ENCODE measurements at places on chromosomes 16 and 17.

- DNase-seq, result no peak
Observed at GRCh38 chr16:72854267-72854959, 193.5 kb downstream of the ZFHX3 start.

- DNase-seq, result no peak
Observed at GRCh38 chr17:8865811-8866210, 1.7 kb downstream of the PIK3R6 start.

DNA sequence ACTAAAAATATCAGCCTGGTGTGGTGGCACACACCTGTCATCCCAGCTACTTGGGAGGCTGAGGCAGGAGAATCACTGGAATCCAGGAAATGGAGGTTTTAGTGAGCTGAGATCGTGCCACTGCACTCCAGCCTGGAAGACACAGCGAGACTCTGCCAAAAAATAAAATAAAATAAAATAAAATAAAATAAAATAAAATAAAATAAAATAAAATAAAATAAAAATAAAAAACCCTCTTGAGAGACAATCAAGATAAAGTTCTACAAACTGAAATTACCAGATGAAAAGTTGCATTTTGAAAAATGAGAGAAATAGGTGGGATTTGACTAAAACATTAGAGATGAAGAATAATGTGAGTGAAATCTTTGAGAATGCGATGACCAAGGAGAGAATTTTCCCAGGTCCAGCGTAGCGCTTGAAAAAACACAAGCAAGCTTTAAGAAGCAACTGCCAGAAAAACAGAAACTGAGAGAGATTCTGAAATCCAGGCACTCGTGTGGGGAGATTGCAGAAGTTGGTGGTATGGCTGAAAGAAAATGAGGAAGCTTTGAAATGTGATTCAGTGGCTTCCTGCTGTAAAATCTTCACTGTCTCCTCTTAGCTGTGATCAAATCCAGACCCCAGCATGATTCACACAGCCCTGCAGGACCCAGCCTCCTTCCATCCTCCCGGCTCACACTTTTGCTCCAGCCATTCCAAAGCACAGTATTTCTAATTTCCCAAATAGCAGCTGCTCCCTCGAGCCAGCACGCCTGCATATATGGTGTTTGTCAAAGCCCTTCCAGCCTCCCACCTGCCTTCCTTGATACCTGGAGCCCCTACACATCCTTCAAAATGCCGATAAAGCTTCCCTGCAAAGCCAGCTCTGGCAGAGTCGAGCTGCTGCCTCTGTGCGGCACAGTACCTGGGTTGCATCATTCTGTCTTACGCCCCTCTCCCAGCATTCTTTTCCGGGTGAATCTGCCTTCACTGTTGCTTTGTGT lies 8.2 kb upstream of the CD300E start:
- no peak for DNase-seq

DNA sequence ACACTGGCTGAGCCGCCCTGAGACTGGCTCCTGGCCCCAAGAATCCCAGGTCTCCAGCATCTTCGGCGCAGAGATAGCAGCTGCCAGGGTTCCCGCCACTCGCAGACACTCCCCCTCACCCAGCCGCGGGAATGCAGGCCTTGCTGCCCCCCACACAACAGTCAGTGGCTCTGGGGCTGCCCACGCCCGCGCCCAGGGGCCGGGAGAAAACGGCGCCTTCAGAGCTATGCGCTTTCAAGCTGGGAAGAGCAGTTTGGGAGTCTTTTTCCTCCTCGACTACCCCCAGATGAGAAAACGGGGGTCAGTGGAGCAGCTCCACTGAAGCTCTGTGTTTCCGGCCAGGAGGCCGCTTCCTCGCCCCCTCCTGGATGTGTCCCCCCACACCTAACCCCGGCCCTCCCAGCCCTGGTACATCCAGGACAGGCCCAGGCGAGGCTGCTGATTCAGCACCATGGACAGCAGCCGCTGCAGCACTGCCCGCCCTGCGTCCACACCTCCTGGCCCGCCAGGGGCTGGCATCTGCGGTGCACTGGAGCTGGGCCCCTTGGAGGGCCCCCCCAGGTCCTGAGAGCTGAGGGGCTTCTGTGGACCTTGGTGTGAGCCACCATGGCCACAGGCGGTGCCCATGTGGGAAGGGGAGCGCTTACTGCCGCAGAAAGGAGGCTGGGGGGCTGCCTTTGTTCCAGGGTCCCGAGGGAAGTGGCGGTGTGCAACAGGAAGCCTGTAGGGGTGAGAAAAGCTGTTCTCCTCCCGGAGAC lies 35.7 kb downstream of the CACNA1H start:
- DNase-seq, result peak; percentile 73

- peak; percentile 89 for DNase-seq
Observed at GRCh38 chr16:50548125-50548908, at the start of gene NKD1. NKD1 (plus strand) TSS chr16:50548396; CDS start chr16:50548554, 158 bp downstream.

Measured in right forelimb (tissue), 1 donor.